NCI-H510A treated with DMSO at 0.1 percent for 48 hours (cell line): ENCODE measurements at places on chromosomes 12 and 14.

GRCh38 chr12:52307836-52308805 is 13.1 kb downstream of the KRT83 start:
- DNase-seq, result peak; percentile 75

DNA sequence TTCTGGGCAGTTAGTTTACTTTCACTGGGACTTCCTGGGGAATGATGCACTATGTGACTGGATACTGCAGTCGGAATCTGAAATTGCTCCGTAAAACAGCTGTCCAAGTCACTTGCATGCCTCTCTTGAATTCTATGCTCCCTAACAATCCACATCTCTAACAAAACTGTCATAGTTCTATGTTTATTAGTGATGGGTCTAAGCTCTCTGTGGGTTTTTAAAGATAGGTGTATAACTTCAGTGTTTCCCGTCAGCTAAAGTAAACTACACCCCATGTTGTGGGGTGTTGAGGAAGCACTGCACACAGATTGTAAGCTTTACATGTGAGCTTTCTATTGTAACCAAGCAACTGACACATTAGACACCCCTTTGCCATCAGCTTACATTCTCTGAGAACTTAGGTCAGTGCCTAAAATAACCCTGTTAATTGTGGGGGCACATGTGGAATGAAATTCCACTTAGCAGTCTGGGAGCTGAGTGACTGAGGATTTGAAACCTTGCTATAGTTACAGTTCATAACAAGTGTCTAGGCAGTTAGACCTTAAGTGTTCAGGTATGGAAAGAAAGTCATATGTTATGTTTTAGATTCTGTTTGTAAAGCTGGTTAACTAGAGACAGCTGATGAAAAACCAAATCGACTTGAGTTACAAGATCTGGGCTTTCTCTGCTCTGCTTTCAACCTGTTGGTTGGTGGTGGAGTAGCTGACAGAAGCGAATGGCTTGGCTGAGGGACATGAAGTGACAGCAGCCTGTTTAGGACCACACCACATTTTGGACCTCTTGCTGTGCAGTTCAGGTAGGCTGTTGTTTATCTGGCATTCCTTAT is 165.7 kb downstream of the AKAP6 start:
- DNase-seq, result no peak

- no peak for DNase-seq
Measured at GRCh38 chr12:119259484-119259883, 75.0 kb upstream of the CCDC60 start.

- no peak for DNase-seq
Measured at GRCh38 chr12:131948166-131948712, 1.5 kb upstream of the EP400 start.

GRCh38 chr12:39048395-39048794 is 143.0 kb upstream of the CPNE8 start:
- DNase-seq, result no peak
